ENCODE measurements at places on chromosomes 11 and 22.

- DNase-seq, result peak; percentile 61
These were observed 28.6 kb upstream of the OR10G7 start for GRCh38 chr11:124069429-124070401.

- no peak for DNase-seq
These were observed 385.5 kb upstream of the ANO5 start for GRCh38 chr11:21807350-21807749.

DNA sequence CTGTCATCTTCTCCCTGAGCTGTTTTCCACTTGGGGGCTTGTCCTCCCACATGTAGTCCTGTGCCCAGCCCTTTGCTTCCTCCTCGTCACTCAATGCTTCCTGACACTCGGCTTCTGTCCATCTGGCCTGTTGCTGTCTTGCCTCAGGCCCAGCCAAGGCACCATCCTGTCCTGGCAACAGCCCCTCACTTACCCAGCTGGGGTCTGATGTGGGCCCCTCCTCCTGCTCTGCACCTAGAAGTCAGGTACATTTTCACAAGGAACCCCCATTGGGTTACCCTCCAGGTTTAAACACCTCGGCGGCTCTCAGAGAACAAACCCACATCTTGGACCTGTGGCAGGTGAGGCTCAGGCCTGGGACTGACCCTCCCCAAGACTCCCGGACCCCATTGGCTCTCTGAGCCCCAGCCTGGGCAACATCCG lies 784.8 kb downstream of the TBC1D22A start:
- no peak for DNase-seq

DNA sequence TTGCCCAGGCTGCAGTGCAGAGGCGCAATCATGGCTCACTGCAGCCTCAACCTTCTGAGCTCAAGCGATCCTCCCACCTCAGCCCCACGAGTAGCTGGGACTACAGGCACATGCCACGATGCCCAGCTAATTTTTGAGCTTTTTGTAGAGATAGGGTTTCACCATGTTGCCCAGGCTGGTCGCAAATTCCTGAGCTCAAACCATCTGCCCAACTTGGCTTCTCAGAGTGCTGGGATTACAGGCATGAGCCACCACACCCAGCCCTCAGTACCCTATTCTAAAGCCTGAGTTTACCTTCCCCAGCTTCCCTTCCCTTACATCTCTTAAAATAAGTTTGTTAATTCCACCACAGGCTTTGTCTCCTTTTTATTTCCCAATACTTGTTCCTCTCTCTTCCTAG lies 59.1 kb downstream of the AMBRA1 start:
- DNase-seq, result no peak

DNA sequence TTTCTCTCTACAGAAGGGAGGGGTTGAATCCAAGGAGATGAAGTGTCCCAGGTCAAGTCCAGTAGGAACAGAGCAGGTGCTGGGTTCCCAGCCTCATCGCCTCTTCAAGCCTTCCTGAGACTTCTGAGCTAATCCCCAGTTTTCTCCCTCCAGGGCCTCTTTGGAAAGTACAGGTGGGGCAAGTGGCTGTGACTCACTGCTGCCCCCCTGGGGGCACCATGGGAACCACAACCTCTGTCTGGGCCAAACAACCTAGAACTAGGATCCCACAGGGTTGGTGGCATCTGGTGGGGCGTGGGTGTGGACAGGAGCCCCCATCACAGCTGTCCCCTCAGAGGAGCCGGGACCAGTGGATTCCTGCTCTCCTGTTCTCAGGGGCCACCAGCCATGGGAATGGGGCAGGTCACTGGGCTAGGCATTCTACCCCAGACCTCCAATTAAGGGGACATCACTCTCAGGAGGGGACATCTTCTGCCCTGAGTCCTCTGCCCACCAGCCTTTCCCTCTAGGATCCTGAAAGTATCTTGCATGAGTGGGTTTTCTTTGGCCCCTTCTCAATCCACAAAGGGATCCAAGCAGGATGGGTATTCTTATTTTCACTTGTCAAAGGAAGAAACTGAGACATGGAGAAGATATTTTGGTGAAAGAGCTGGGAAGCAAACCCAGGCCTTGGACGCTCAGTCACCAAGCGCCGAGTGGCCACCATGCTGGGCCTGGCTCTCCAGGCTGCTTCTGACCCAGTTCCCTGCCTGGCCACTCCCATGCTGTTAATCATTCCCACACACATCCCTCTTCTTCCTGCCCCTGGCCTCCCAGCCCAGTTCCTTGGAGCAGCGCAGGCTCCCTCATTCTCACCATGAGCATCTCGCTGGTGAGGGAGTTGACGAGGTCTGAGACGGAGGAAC lies 23.8 kb downstream of the LRRC10B start:
- DNase-seq, result no peak

GRCh38 chr11:35144806-35145205 lies 5.8 kb downstream of the CD44 start:
- DNase-seq, result no peak

DNA sequence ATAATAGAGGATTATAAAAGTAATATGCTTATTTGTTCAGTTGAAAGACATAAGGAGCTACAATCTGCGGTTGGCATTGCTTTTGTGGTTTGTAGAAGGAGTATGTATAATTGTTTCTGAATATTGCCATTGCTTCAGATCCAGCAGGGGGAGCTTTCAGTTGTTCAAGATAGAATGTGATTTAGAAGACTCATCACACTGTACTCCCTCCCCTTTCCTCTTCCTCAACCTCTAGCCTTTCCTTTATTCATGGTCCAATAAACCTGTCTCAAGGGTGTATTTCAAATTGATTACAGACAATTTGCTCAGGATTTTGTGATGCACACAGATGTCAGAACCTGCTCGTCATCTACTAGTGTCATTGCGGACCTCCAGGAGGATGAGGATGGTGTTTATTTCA lies 9.8 kb downstream of the PRMT3 start:
- DNase-seq, result peak; percentile 56

GRCh38 chr22:30743257-30744020 lies 48.8 kb downstream of the OSBP2 start:
- no peak for DNase-seq

DNA sequence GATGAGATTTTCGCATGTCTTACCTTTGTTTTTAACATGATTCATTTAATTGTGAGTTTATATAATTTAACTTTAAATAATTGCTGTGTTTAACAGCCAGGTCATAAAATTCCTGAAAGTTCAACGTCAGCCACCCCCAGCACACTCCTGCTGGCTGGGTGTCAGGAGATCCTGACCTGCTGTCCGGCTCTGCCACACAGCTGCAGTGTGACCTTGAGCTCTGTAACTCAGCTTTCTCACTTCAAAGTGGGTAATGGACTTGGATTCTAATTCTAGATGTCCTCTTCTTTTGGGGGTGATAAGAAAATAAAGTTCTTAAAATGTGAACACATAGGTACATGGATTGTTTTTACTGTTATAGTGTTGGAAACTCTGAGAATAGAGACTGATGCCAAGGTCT lies 10.9 kb downstream of the VPS26B start:
- DNase-seq, result no peak

GRCh38 chr11:10580623-10581022 lies 12.2 kb upstream of the LYVE1 start:
- no peak for DNase-seq

GRCh38 chr11:16788141-16789062 lies 50.0 kb downstream of the C11orf58 start:
- DNase-seq, result peak; percentile 80

- DNase-seq, result no peak
These were observed 119.1 kb upstream of the MTNR1B start for GRCh38 chr11:92850296-92850826.

DNA sequence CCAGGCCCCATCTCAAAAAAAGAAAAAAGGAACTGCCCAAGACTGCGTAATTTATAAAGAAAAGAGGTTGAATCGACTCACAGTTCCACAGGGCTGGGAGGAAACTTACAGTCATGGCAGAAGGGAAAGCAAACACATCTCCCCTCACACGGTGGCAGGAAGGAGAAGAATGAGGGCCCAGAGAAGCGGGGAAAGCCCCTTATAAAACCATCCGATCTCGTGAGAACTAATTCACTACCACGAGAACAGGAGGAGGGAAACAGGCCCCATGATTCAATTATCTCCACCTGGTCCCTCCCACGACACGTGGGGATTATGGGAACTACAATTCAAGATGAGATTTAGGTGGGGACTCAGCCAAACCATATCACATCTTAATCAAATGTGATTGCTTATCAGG lies 82.2 kb downstream of the BUD13 start:
- no peak for DNase-seq

GRCh38 chr11:123325533-123325932 lies 104.5 kb upstream of the GRAMD1B start:
- DNase-seq, result no peak

DNA sequence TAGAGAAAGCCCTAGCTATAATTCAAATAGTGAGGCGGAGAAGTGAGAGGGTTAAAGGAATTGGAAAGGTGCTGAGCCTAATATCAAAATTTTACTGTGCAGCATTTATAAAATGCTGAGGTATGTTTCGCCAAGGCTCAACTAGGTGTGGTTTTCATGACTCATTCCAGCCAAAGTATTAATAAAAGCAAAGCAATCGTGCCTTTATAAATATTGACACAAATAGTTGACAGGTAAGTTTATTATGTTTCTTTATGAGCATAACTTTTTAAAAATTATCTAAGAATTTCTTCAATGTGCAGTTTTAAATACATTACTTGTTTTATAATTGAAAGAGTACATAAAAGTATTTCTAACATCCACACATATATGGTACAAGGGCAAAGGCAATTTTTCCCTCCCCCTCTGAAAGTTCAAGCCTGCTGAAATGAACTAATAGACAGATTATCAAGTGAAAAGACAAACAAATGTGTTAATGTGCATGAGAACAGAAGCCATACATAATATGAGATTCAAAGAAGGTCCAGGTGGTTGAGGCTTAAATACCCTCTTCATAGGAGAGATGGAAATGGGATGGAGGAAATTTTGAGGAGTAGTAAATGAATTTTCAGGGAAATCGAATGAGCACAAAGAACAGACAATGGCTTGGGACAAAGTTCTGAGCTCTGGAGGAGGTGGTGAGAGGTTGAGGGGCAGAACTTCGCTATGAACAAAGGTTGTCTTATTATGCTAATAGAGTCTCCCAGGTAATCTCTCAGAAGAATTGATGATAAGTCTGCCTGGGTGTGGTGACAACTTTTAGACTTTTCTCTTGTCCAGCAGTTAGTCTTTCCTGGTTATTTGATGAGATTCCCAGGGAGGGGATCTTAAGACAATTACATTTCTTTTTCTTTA lies 326.5 kb downstream of the BUD13 start:
- DNase-seq, result no peak

DNA sequence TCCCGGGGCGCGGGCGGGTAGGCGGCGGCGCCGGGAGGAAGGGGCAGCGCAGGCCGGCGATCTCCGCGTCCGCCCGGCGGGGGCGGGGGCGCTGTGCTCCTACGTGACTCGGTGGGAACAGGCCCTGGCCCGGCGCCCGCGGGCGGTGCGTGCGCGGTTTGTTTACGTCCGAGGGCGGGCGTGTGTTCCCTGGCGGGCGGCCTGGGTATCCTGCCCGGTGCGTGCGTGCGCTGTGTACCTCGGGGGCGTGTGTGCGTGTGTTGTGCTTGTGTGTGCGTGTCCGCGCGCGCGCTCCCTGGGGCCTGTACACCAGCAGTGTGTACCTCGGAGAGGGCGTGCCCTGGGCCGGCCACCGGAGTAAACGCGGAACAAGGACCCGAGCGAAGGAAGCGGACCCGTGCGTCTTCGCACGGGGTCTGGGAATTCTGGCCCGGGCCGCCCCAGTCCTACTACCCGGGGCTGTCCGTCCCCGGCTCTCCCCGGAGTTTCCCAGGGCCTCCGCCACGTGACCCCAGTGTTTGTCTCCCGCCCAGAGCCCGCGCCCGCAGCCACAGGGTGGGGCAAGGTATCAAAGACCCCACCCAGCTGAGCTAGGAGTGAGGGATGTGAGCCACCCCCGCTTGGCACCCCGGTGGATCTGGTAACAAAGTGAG lies 769 bp downstream of the MAFF start:
- DNase-seq, result peak; percentile 90

DNA sequence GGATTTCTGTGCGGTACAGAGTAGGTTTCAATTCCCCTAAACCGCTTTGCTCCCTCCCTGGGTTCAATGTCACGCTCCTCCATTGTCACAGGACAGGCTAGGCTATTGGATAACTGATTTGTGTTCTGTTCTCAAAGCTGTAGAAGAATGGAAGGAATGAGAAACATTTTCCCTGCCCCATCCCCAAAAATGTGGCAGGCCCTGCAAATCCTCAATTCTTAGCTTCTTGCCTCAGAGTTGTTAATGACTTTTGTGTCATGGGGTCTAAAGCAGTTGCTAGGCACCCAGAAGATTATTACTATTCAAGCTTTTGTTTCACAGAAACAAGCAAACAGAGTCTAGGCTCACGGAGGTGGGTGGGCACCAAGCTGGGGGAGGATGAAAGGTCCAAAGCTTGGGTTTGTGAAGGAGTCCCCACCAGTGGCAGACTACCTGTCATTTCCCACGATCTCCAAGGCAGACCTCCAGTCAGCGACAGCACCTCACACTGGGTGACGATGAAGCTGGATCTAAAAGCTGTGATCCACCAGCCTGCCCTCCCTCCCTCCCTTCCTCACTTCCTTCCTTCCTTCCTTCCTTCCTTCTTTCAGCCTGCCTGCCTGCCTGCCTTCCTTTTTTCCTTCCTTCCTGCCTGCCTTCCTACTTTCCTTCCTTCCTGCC lies 1080.2 kb downstream of the OPCML start:
- no peak for DNase-seq

DNA sequence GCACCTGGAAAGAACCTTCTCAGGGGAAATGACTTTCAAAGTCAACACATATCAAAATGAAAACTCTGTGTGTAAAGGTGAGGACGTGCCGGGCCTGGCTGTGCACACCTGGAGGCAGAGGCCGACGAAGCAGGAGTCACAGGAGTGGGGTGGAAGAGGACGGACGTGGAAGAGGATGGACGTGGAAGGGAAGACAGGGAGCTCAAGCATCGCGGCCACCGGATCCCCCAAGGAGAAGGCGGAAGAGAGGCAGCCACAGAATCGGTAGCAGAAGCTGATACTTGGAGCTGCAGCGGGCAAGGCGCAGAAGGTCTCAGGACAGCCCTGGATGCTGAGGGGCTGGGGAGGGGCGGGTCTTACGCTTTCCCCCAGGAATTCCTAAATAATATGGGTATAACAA lies 519.8 kb downstream of the BRD1 start:
- DNase-seq, result no peak

DNA sequence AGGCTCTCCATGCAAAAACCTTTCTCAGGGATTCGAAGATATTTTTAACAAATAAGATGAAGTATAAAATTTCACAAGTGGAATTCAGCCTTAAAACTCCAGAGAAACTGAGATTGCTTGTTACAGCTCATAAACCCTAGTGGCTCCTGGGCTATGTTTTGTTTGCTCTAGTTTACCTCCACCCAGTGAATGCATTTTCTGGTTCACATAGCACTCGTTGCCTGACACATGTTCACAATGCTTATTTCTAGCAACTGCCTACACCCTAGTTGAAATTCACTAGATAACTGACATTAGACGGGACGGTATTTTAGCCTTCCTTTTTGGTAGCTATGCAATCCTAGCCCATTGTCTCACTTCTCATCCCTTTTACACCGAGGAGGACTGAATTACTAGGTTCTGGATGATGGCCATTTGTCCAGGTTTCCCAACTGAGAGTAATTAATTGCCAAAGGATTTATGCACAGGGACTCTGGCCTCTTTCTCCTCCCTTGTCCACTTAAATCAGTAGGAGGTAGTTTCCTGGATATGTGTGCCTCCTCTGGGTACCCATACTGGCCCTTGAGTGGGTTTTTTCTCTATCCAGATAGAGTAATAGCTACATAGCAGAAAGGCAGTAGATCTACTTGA lies 951.6 kb downstream of the DLG2 start:
- no peak for DNase-seq

- peak; percentile 42 for DNase-seq
These were observed 1030.4 kb upstream of the CNTN5 start for GRCh38 chr11:97990162-97990920.

- DNase-seq, result no peak
These were observed 8.0 kb downstream of the IL10RA start for GRCh38 chr11:117993988-117994745.

GRCh38 chr22:50416996-50417395 lies 57.8 kb downstream of the SBF1 start:
- DNase-seq, result no peak

Data from astrocyte of the spinal cord (primary cell).